SJSA1 (cell line): ENCODE measurements at places on chromosomes 2 and 18.
A peak's percentile ranks its signal among the peaks of the same experiment; 100 is the strongest.

- DNase-seq = peak; percentile 50
These were observed 706 bp downstream of the UBXN2A start for GRCh38 chr2:23940718-23941620.

DNA sequence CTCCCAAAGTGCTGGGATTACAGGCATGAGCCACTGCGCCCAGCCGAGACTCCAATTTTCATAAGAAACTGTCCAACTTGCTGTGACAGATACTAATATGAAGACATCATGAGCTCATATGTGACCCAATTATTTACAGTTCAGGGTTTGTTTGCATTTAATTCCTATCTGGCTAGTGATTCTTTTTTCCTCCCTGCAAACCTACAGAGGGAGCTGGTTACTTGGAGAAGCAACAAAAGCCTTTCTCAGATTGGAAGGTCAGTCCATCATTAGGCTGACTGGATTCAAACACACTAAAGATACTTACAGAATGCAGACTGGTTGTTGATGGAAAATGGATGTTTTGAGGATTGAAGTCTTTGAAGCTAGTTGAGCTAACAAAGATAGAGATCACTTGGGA, 176.4 kb downstream of the ANKRD44 start:
- DNase-seq = no peak

DNA sequence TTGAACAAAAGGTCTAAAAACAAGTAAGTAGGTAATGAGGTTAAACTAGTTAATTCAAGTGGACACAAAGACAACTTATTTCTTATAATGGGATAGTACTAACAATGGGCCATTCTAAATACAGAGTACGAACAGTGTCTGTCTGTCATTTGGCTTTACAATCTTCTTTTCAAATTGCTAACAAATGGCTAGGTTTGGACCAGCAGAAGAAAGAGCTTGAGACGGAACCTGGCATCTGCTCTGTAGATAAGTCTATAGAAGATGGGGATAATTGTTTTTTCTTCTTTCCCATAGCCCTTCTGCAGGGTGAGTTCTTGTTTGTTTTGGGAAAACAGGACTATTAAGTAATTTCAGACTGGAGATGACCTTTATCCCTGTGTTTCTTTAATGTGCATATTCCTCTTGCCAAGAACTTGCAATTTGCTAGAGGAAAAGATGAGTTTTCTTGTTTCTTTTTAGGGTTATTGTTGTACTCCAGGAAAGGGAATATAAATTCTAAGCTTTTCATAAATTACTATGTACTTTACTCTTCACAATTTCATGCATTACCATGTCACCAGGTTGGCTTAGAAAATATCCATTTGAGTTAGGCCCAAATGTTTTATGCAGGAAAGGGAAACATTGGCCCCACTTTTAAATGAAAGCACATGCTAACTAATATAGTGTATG, 500.5 kb upstream of the SYT4 start:
- no peak for DNase-seq

GRCh38 chr2:226818930-226819329, 16.9 kb upstream of the RHBDD1 start:
- DNase-seq = no peak

GRCh38 chr2:83956991-83957390, 502.1 kb downstream of the SUCLG1 start:
- no peak for DNase-seq

- no peak for DNase-seq
These were observed 562.1 kb downstream of the XIRP2 start for GRCh38 chr2:167450364-167450763.
